ENCODE measurements at places on chromosomes 5 and 9.

- DNase-seq = no peak
These were observed 17.2 kb upstream of the PDCD1LG2 start for GRCh38 chr9:5492965-5493678.

DNA sequence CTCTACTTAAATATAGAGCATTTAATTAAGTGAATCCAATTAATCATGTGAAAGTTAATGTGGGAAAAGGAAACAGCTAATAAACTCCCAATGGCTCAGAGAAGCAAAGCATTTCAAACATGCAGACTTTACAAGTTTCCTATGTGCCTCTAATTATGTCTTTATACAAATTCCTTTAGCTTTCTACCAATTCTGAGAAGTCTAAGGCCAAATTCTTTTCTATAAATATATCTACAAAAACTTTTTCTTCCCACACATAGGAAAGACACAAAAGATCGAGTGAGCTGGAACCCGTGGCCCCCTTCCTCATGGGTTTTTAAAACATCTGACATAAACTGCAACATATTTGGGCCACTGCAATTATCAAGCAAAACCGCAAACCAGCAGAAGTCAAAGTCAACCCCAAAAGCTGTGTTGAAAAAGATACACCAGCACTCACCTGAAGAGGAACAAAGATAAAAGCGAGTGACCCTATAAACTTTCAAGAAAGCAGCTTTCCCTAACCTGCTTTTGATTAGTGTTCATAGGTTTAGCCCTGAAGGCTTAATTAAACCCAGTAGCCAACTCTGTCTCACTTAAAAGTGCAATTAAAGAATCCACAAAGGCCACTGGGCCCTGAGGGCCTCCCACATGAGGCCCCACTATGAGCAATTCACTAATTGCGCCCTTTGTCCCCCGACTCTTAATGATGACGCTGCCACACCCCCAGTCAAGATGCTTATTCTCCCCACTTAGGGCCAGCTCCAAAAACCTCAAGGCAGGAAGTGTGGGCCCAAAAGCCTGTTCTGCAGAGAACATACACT, 12.1 kb downstream of the SEMA5A start:
- DNase-seq = no peak

GRCh38 chr5:15393146-15393545, 106.8 kb upstream of the FBXL7 start:
- no peak for DNase-seq

DNA sequence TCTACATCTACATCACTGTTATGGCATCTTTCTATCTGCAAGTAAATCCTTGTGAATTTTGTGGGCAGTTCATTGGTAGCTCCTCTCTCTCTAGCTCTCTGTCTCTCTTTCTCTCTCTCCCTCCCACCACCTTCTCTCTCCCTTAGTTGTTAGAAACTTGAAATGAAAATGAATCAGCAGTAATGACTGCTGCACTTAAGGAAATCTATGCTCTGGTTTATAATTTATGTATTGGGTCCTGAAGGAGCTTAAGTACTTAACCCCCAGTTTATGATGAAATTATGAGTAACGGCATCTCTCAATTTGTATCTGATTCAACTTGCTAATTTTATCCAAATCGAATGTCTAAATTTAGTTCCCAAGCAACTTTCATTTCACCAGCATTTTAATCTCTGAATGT, 52.0 kb upstream of the PTGER4 start:
- no peak for DNase-seq

DNA sequence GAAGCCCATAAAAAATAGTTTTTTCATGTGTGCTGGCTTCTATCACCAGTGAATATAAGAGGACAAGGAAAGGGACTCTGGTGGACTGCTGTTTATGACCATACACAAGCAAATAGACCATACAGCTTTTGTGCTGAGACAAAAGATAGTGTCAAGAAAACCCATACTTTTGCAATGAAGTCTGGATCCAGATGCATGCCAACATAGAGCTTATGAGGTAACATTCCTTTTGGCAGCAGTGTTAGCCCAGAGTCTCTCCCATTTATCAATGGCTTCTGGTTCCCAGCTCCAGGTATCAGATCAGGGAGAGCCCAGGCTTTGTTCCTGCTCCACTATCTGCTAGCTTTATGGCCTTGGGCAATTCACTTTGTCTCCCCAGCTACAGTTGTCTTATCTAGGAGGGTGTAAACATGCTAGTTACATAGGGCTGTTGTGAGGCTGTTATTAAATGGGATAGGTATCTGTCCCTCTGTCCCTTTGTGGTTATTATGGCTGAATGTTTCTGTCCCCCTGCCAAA, 55.6 kb downstream of the CCDC192 start:
- DNase-seq = no peak

DNA sequence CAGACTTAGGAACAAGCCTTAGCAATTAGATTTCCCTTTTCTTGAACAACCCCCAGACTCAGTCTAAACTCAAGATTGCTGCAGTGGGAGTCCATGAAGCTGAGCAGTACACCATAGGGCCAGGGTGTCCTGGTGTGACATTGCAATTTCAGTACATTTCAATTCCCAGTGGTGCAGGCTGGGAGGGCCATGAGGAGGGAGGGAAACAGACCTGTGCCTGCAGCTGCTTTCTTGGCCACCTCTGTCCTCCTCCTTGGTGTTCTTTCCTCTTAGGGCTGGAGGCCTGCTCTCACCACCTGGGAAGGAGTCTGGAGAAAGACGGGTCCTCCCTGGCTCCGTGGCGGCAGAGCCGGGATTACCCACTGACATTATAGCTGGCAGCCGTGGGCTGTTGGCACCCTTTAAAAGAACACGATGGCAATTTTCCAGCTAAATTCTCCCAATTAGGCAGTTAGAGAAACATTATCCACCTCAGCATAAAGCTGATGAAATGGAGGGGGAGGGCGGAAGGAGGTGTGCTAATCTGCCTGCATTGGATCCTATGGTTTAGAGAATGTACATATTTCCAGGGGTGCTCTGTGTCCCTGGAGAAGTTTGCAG, 186.4 kb downstream of the SLIT3 start:
- no peak for DNase-seq

DNA sequence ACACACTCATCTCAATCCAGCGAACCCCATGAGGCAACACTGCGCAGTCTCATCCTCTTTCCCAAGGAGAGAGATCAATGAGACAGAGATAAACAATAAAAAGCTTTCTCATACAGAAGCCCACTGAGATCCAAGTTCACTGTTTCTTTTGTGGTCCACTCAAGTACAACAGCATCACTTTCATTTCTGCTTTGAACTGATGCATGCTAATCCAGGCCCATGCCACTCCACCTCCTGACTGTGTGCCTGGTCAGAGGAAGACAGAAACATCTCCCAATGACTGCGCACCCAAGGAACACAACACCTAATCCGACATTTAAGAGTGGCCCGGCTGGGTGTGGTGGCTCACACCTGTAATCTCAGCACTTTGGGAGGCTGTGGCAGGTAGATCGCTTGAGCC, 104.0 kb downstream of the SERINC5 start:
- no peak for DNase-seq

DNA sequence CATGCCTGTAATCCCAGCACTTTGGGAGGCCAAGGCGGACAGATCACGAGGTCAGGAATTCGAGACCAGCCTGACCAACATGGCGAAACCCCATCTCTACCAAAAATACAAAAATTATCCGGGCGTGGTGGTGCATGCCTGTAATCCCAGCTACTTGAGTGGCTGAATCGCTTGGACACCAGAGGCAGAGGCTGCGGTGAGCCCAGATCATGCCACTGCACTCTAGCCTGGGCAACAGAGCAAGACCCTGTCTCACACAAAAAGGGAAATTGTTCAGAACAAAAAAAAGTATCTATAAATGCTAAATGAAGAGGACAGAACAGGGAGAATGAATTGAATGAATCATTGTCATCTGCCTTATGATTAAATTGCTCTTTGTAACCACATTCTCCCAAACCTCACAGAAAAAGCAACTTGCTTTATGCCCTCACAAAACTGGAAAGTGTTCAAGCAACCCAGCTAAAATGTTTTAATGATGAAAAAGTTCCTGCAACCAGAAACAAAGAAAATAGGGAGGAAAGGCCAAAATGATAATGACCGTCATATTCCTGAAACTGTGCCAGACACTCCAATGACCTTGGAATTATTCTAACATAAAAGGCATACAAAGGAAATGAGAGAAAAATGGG, 83.7 kb downstream of the SERINC5 start:
- DNase-seq = no peak

DNA sequence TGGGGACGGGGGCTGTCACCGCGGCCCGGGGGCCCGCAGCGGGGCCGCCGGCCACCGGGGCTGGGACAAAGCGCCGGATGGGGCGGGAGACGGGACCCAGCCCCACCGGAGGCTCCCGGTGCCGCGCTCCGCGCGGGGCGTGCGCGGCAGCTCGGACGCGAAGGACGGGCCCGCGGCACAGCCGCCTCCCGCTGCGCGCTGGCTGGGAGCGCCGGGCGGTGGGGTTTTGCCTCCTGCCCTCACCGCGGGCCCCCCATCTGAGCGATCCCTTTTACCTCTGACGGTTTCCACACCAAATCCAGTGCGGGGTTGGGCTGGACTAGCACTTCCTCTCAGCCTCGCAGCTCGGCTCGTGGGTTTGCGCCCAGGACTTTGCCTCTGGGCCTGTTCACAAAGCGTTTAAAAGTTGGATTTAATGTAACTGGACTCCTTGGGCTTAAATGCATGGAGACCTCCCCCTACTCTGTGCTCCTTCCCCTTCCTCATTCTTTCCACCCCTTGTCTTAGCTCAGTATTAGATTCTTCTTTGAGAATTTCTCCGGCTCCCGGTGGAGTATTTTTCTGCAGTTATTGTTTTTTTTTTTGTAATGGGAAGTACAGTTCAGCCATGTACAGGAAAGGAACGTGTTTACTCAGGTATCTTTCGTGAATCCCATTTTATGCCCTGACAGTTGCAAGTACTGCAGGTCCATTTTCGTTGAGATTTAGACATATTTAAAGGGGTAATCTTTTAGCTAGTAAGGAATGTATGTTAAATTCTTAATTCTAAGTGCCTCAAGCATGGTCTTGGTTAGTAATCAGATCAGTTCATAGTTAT, 691 bp downstream of the FCHO2 start:
- peak; percentile 10 for DNase-seq

GRCh38 chr5:73793911-73794310, 167.9 kb downstream of the ARHGEF28 start:
- no peak for DNase-seq

- DNase-seq = no peak
These were observed 76.8 kb downstream of the SPEF2 start for GRCh38 chr5:35694481-35694880.

DNA sequence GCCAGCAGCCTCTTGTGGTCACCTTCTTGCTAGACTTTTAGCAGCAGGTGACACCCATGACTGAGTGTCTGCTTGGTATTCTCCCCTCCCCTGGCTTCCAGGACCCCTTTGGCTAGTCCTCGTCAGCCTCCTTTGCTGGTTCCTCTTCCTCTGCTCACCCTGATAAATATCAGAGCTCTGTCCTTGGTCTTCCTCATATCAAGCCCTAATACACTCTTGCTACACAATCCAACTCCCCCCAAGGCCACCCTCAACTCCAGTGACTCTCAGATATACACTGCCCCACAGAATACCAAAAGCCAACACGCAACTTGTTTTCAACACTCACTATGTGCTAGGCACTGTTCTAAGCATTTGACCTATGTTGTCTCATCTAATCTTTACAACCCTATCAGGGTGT, 30.3 kb upstream of the LCP2 start:
- no peak for DNase-seq

DNA sequence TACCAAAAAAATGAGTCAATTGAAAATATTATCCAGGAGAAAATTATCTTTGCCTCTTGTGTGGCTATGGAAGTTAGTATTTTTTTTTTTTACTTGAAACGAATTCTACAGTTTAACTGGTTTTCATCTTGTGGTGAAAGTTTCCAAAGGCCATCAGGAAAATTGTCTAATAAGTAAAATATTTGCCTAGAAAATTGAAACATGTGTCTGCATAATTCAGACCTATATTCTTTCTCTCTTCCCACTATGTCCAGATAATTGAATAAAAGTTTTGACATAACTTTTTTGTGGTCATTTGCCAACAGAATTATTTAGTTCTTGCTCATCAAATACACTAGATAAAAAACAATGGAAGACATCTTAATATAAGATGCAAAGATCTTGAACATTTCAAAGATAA, 321.5 kb upstream of the RPS23 start:
- DNase-seq = no peak

GRCh38 chr5:179974946-179975712, 67.4 kb upstream of the TBC1D9B start:
- peak; percentile 44 for DNase-seq

DNA sequence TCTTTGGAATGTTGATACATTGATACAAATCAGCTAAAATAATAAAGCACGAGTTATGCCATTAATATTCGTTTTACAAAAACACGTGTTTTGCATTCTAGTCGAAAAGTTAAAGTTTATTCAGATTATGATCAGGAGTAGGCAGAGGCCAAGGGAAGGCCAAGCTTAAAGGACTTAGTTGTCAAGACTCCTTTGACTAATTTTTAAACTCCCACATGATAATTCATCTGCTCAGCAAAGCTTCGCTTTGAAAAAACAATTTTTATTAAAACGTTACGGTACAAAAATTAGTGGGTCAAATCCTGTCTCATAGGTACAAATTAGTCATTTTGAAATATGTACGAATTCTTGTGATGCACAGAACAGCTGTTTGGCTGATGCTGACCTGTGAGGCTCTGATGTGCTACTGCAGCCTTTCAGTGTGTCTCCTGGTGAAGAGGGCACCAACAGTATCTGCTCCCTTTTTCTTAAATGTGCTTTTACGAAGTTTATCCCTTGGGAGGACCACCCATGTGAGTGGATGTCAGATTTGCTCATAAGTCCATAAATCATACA, 23.0 kb upstream of the NR3C1 start:
- DNase-seq = no peak

- no peak for DNase-seq
These were observed 566 bp downstream of the GPR21 start for GRCh38 chr9:123033864-123034601.

GRCh38 chr9:116516456-116516855, 170.6 kb upstream of the TRIM32 start:
- DNase-seq = no peak

DNA sequence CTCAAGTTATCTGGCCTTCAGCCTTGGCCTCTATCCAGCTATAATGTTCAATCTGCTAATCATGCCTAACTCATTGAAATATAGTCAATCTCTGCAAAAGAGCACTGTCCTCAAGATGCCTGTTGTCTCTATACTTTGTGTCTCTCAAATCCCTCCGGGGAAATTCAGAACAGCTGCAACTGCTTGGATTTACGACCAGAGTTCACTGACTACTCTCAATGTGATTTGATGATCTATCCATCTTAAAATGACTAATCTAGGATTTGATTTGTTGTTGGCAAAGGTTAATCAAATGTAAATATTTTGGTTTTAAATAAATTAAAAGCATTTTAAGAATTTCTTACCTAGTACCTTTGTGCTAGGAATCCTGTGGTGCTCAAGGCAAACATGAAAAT, 40.9 kb downstream of the SVEP1 start:
- DNase-seq = no peak

- no peak for DNase-seq
These were observed 32.7 kb downstream of the MORN5 start for GRCh38 chr9:122192261-122192875.

DNA sequence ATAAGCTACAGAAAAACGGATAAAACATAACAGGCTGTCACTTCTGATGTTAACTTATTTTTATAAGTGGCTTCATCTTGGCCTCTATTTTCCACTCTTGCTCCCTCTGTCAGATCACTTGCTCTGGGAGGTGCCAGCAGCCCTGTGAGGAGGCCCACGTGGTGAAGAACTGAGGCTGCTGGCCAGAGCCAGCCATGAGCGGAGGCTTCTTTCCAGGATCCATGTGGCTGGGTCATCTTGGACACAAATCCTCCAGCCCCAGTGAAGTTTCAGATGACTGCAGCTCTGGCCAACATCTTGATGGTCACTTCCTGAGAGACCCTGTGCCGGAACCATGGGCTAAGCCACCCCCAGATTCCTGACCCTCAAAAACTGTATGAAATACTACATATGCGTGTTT, 7.5 kb upstream of the CMBL start:
- no peak for DNase-seq

Data from activated naive CD4-positive, alpha-beta T cell treated with anti-CD3 and anti-CD28 coated beads for 36 hours (primary cell).